ENCODE measurements at places on chromosomes 12 and 14. TPM values are rescaled to one million over a fixed set of nuclear protein-coding genes. Genes with fewer than 3 reads are reported as not detected.
A peak's percentile ranks its signal among the peaks of the same experiment; 100 is the strongest.

Gene INHBC
- 0.26 TPM for polyA plus RNA-seq

Gene OR6C6
- not detected for polyA plus RNA-seq

Gene MYH6
- polyA plus RNA-seq = 0.16 TPM

Gene ZNF268
- 43.9 TPM for polyA plus RNA-seq

Gene PHC1
- 78.5 TPM for polyA plus RNA-seq

Gene CD27
- 1.6 TPM for polyA plus RNA-seq

Gene SCNN1A
- polyA plus RNA-seq = 64.3 TPM

Gene IAPP
- polyA plus RNA-seq = not detected

Gene TMEM233
- polyA plus RNA-seq = 1.5 TPM

DNA sequence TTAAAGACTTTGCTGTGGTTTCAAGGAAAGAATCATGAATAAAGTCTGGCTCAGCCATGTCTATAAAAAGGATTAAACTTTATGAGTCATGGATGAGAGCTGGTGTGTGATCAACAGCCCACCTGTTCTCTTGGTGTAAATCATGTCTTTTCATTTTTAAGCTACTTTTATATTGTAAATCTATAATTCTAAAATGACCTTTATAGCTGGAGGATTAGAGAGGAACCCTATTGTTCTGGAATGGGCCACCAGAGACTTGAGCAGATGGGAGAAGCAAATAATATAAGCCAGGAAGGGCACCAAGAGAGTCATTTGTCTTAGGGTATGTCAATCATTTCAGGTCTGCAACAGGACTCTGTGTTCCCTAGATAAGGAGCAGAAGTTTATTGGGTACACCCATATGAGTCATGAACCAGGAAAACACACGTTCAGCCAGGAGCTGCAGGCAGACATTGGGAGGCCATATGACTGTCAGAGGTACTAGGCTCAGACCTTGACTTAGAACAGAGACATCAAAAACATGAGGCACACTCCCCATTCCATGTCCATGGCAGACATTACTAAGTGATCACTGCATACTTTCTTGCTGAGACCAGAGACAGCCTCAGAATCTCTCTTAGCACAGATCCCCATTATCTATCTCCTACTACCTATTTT lies 49.3 kb downstream of the NDUFA12 start:
- no peak for DNase-seq

DNA sequence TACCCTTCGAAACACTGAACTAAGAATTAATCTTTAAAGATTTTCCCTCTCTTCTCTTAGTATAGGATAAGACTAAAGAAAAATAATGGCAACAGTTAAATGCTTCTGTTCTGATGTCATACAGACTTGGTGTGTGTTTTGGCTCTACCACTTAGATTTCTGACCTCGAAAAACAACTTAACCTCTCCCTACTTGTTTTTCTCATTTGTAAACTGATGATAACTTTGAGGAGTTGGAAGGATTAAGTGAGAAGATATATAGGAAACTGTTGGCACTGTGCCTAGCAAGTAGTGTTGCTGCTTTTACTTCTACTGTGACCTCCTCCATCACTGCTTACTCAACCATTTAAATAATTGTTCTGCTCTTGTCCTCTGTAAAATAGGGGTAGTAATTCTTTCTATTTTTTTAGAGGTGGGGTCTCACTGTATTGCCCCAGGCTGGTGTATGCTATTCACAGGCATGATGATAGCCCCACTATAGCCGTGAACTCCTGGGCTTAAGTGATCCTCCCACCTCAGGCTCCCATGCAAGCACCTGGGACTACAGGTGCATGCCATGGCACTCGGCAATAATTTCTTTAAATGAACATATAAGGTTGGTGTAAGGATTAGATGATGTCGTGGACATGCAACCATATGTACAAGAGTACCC lies 22.4 kb downstream of the PALS1 start:
- peak; percentile 49 for DNase-seq

GRCh38 chr12:92425165-92425564 lies 277.6 kb upstream of the PLEKHG7 start:
- no peak for DNase-seq

DNA sequence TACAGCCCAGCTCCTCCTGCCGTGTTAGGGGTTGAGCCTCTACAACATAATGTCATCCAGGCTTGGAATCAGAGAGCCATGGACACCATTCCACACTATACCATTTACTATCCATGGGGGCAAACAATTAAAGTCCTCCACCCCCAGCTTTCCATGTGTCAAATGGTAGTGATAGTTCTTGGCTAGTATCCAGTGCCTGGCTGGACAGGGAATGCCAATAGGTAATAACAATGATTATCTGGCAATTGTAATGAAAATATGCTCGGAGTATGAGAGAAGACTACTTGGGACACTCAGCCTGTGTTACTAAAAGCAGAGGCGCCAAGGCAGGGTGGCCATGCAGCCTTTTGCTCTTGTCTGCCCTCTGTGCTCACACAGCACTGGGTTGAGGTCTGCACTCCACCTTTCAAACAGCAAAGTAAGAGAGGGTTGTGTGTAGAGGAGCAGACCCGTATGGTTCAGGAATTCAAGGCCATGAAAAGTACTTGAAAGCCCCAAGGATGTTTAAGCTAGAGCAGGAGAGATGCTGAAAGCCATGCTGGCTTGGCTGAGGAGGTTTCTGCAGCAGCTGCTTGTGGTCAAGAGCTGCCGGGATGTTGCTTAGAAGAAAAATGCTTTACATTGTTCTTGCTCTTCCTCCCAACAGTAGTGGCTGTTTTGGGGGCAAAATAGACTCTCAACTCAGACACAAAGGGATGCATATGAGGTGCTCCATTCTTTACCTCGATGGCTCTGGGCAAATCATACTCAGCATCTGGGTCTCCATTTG lies 10.6 kb downstream of the SERPINA3 start:
- DNase-seq = no peak

DNA sequence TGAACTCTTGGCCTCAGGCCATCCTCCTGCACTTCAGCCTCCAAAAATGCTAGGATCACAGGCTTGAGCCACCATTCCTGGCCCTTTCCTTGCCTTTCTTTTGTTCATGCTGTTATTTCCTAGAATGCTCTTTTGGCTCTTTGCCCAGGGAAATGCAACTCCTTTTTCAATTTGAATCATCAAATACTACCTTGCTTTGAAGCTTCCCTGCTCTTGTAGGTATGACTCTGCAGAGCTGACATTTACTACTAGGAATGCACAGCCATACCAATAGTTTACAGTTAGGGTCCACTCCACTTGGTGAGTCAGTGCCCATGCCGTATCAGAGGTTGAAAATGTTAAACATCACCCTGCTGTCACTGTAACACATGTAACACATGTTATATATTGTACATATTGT lies 107.0 kb upstream of the CRY1 start:
- no peak for DNase-seq

DNA sequence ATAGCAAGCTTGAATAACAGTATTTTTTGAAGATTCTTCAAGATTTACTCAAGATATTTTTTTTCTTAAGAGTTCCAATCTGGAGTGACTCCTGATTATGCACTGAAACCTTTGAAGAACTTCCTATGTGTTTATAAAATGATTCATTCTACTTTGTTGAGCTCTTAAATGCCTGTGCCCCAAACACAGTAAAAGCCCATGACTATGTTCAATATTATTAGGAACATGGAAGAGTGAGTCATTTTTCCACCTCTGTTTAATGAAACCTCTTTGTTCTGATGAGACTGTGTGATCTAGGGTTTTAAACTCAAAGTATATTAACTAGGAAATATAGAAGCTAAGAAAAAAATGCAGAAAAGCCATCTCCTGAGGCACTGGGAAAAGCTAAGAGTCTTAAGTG lies 415.0 kb upstream of the FBXO33 start:
- DNase-seq = no peak

GRCh38 chr14:104582662-104583061 lies 3.1 kb downstream of the C14orf180 start:
- no peak for DNase-seq

GRCh38 chr14:87529081-87529480 lies 463.9 kb downstream of the GALC start:
- no peak for DNase-seq

GRCh38 chr12:65755596-65755978 lies 68.7 kb upstream of the HMGA2 start:
- DNase-seq = no peak

DNA sequence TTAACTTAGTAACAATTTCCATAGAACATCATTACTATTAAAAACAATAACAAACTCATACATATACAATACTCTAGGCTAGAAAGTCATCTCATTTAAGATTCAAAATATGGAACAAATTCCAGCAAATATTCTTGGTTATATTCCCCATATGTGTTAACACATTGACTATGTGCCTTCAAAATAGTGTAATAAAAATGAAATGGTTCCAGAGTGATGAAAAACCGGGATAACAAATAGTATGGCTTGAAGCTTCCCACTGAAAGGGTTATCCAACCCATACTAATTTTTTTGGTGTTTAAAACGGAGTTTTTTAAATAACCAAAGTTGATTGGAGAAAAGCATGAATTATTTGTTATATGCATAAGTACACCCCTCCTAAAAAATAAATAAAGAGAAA lies 5.3 kb downstream of the LRIG3 start:
- DNase-seq = no peak

DNA sequence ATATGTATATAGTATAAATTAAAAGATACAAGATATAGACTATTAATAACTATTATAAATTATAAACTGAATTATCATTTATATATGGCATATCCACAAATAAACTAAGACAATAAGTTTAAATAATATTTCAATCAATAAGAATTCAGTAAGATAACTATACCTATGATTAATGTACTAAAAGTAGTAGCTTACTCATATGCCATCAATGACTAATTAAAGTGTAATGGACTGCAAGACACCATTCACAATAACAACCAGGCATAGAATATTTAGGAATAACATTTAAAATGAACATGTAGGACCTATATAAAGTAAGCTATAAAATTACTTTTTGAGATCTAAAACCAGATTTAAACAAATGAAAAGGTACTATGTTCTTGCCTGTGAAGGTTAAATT lies 18.8 kb downstream of the KCNC2 start:
- DNase-seq = no peak

DNA sequence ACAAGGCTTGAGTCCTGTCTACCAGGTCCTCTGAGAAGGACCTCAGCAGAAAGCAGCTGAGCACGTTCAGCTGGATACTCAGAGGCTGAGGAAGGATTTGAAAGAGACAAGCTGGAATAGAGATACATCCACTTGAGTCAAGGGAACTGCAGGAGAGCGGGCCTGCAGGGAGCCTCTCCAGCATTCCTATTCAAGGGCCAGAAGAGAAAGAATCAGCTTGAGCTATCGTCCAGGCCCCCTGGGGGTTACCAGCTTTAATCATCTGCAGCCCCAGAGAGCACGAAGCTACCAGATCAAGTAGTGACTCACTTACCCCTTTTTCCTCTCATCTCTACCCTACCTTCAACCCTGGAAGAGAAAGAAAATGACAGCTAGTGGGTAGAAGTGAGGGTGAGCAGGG lies 80.9 kb downstream of the NDUFA12 start:
- no peak for DNase-seq

GRCh38 chr12:106760184-106760531 lies 14.3 kb upstream of the RIC8B start:
- no peak for DNase-seq

DNA sequence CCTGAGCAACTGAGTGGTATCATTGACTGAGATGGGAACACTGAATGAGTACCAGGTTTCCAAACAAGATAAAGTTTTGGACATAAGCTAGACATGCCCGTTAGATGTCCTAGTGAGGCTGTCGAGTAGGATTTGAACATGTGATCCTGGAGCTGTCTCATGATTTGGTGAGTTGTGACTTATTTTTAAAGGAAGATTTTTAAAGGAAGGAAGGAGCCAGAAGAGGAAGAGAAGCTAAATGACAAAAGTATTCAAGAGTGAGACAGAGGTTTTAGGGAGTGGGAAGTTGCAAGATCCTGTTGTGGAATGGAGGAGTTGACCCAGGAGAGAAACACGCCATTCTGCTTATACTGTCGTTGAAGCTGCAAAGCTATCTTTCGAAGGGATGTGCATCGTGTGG lies 82.1 kb downstream of the SAMD4A start:
- DNase-seq = no peak

- DNase-seq = no peak
Measured at GRCh38 chr12:66048218-66048834, 82.2 kb downstream of the LLPH start.

GRCh38 chr14:35416108-35416750 lies 11.7 kb upstream of the NFKBIA start:
- no peak for DNase-seq

GRCh38 chr14:53603994-53604393 lies 352.6 kb downstream of the BMP4 start:
- no peak for DNase-seq

DNA sequence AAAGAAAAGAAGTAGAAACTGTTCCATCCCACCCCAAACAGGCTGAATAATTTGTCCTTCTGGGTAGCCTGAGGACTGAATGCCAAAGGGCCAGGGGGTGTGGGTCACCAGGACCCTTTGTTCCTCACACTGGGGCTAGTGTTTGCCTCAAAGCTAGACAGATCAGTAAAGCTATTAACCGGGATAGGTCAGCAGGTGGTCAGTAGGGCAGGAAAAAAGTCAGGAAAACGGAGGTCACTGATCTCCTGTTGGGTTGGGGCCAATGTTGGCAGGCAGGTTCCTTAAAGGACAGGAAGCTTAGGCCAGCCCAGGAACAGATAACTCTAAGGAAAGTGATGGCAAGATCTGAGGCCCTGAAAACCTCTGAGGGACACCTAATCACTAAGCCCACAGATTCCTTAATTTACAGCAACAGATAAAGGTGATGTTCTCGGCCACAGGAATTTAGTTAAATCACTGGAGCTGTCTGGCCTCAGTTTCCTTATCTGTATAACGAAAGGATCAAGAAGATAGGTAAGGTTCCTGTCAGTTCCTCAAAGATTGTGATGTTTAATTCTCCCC lies 22.7 kb upstream of the TMPO start:
- DNase-seq = no peak

GRCh38 chr12:82578725-82579124 lies 108.0 kb upstream of the TMTC2 start:
- no peak for DNase-seq

GRCh38 chr14:35958499-35958898 lies 132.4 kb downstream of the BRMS1L start:
- DNase-seq = no peak

- no peak for DNase-seq
Measured at GRCh38 chr14:92958373-92959188, 35.6 kb downstream of the CHGA start.

GRCh38 chr12:49662998-49663843 lies 39.9 kb downstream of the PRPF40B start:
- peak; percentile 79 for DNase-seq

DNA sequence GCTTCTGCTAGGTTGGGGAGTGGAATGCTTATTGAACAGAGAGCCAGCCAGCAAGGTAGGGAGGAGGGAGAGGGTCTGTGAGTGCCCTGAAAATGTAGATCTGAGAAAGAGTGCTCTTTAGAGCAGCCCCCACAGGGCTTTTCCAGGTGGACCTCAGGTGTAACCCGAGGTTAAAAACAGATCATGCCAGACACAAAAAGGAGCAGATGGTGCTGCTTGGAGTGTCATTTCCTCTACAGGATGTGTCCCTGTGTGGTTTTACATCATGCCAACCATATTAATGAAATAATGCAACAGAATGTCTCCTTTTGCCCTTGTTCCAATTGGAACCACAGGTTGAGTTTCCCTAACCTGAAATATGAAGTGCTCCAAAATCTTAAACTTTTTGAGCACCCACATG lies 6.4 kb downstream of the SUSD6 start:
- DNase-seq = no peak

- no peak for DNase-seq
Measured at GRCh38 chr14:34554540-34555250, 15.2 kb upstream of the EAPP start.

Data from left renal pelvis (tissue), 4 donors.